ENCODE measurements at places on chromosomes 2 and 18.
A peak's percentile ranks its signal among the peaks of the same experiment; 100 is the strongest.

- DNase-seq, result no peak
These were observed 180.1 kb downstream of the MGAT5 start for GRCh38 chr2:134433979-134434378.

GRCh38 chr18:68219872-68220271 lies 495.0 kb downstream of the TMX3 start:
- DNase-seq, result peak; percentile 29

DNA sequence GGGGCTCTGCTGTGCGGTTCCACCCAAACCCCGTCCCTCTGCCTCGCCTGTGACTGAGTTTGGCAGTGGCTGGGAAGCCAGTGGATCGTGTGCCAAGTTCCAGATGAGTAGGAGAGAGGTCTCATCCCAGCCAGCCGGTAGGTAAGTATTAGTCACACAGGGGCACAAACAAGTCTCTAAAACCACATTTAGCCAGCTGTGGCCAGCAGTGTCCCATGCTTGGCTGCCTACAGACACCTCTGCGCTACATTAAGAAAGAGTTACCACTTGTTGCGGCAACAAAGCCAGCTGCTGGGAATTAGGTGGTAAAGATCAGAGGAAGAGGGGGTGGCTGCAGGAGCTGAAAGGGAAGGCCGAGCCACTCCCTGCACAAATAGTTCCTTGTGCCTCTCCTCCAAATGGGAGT lies 81.2 kb downstream of the GATA6 start:
- no peak for DNase-seq

DNA sequence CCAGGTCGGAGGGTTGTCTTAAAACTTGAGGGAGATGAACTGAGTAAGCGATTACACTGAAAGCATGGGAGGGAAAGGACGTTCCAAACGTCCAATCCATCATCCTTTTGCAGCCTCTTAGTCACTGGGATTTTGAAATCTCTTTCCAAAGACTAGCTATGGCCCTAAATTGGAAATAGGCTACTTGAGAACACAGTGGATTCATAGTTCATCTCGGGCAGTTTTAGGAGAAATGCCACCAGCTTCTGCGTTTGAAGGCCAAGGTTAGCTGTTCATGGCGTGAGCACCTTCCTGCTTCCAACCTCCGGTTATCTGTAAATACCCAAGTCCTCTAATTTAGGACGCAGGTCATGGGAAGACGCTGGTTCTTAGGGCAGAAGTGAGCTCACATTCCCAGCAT lies 821 bp upstream of the EML6 start:
- DNase-seq, result peak; percentile 37

DNA sequence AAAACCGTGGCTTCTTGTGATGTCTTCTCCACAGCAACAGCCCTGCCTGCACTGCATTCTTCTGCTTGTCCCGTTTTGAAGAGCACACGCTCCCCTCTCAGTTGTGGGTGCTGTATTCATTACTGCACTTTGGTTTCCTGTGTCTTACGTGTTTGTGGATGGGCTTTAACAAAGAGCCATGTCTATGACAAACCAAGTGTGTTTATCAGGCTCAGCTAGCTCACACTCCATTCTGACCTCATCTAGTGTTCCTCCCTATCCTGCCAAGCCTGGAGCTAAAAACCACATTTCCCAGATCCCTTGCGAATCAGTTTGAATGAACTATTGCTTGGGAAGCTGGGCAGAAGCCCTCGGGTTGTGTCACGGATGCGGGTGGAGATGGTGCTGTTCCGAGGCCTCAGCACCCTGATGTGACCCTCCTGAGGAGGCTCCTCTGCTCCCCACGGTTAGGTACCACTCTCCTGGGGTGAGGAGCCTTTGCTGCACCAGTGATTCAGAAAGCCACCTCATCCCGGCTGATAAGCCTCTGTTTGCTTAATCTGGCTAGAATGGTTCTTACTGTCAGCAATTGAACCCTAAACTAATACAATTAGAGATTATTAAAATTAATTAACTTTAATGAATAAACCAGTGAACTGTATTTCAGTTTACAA lies 116.5 kb downstream of the GALR1 start:
- no peak for DNase-seq

GRCh38 chr2:71951083-71951468 lies 196.6 kb downstream of the CYP26B1 start:
- DNase-seq, result no peak

DNA sequence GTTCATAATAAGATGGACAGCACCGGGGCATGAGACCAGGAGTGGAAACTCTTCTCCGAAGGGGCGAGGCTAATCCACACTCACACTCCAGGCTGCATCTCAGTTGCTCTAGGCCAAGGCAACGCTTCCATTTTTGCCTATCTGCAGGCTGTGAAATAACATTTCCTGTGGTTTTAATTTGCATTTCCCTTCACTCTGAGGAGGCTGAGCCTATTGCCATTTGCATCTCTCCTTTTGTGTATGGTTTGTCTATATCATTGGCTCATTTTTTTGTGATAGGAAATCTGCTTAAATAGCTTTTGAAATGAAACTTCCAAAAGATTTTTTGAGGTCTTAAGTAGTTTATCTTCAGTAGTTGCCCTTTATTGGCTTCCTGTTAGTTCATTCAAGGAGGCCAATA lies 57.6 kb downstream of the TPGS2 start:
- DNase-seq, result no peak

Measured in fibroblast of gingiva (primary cell).